Dermis microvascular lymphatic vessel endothelial cell (primary cell): ENCODE measurements at places on chromosomes 1 and 21.

DNA sequence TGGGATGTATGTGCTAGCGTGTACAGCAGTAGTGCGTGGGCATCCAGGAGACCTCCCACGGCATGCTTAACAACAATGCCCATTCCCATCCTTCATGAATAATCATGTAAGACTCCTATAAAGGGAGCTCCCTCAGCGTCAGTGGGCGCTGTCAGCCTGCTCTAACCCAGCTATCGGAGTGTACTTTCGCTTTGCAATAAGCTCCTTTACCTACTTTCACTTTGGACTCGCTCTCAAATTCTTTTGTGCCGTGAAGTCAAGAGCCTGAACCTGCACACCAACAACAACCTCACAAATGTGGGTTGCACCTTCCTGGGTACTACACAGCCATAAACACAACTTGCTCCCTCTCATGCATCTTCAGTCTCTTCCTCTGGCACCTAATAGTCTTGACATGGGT lies 114.8 kb upstream of the PAXBP1 start:
- no peak for DNase-seq

DNA sequence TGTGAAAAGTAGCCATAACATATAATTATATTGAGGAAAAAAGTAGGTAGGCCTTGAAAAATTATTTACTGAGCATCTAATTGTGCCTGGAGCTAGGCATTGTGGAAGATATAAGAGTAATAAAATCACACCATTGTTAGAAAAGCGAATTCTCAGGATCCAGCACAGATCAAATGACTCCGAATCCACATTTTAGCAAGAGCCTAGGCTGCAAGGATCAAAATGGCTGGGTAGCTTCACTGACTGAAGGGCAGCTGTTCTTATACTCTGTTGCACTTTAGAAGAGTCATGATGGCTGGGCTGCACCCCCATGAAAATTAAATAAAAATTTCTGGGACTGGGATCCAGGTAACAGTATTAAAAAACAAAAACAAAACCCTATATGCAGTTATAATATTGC lies 67.6 kb upstream of the HMCN1 start:
- no peak for DNase-seq

GRCh38 chr1:185342672-185343259 lies 25.7 kb upstream of the IVNS1ABP start:
- DNase-seq: no peak

DNA sequence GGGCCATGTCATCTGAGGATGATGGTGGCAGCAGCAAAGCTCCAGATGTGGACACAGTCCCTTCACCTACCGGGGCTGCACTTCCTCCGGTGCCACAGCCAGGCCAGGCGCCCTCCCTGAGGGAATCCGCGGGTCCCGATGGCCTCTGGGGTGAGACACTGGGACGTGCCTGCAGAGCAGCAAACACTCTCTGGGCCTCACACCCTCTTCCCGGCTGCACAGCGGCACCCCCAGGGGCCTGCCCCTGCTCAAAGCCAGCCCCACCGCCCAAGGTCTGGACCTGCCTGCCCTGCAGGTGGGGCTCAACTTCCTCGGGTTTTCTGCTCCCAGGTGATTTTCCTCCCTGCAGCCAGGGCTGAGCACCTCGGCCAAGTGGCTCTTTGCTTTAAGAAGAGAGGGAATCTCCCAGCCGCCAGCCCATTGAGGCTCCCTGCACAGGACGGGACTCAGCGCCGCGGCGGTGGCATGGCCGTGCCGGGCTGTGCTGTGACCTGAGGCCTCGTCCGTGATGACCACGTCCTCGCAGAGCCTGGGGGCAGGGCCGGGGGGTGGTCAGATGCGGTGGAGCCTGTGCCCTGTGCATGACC lies 21.3 kb upstream of the COL18A1 start:
- no peak for DNase-seq

GRCh38 chr1:210696709-210697108 lies 368.0 kb downstream of the HHAT start:
- no peak for DNase-seq

DNA sequence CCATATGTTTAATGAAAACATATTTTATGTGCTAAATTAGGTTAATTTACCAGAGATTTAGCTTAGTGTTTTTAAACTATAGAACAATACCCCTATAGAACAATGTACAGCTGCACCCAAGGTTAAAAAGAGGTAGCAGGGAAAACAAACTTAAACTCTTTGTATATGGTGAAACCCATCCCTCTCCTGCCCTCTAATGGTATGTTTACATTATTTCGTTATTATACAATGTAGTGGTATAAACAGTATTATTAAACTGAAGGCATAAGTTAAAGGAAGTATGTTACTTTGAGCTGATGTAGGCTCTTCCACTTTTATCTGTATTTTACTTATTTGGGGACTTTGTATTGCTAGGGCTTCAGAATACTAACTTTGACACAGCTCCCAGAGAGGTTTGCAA lies 16.7 kb upstream of the ZYG11A start:
- no peak for DNase-seq

DNA sequence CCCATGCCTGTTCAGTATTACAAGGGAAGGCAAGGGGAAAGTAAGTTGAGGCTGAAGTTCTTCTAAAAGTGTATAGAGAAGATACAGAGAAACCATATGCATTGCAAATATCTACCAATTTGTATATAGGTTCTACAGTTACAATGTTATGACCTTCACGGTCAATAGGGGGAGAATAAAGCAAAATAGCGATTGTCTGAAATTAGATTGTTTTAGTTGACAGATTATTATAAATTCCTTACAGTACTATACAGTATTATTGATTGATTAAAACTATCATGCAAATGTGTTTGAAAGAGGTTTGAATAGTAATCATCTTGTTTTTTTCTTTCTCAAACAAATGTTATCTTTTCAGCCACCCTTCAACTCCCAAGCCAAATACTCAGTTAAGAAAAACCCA lies 13.7 kb upstream of the BRINP3 start:
- DNase-seq: no peak

- DNase-seq: no peak
Observed at GRCh38 chr1:36327421-36328087, 4.1 kb upstream of the EVA1B start.

GRCh38 chr1:100543640-100544039 lies 5.7 kb downstream of the GPR88 start:
- DNase-seq: peak; percentile 17

DNA sequence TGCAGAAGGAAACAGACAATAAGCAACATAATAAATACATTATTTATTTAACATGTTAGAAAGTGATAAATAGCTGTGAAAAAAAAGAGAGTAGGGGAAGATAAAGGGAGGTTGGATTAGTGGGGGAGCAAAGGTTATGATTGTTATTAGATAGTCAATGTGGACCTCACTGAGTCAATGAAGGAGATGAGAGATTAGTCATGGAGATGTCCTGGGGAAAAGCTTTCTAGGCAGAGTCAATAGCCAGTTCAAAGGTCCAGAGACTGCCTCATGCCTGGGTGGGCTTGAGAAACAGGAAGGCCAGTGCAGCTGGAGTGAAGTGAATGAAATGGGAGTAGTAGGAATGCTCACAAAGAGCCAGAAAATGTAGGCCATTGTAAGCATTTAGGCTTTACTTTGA lies 187.1 kb upstream of the CACYBP start:
- DNase-seq: peak; percentile 16

DNA sequence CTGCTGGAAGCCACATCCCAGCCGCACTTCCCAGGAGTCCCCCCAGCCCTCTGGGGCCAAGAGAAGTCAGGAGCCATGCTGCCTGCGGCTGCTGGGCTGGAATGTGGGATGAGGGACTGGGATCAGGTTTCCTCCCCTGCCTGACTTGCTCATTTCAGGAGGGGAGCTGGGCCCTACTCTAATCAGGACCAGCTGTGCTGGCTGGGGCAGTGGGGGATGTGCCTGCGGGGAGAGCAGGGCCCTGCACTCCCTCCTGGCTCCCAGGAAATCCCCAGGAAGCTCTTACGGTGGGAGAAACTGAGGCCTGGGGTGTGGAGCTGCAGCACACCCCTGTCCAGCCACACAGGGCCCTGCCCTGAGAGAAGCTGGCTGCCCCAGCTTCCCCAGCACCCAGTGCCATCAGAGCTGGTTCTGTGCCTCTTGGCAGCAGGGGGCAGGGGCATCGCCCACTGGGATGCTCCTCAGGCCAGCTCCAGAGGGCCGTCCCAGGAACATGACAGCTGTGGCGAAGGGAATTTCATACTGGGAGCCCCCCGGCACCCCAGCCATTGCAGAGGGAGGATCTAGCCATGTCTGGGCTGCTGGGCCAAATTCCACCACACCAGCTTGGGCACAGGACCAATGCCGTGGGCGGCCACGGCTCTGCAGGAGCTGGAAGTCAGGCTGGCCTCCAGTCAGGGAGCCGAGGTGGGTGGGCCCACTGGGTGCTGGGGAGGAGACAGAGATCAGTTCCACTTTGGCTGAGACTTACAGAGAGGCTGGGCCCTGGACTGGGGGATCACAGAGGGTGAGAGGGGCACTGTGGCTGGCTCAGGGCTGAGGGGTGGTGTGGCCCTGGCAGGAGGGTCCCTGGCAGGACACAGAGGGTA lies 21.3 kb upstream of the PRSS38 start:
- DNase-seq: no peak

- DNase-seq: no peak
Observed at GRCh38 chr1:30637183-30637980, 86.0 kb downstream of the MATN1 start.

DNA sequence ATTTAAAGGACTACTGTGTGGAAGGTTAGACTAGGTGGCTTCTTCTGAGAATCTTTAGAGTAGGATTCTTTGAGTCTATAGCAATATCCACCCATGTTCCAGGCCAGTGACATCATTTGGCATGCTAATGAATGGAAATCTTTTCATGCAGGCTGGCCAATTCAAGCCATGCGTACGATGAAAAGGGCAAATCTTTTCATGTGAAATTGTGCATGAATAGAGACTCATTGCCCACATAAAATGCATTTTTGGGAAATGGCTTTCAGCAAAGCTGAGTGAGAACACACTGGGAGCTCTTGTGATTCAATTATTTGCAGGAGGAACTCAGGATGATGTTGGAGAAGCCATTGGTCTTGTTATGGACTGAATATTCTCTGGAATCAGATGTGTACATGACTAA lies 324.9 kb upstream of the DAB1 start:
- DNase-seq: no peak

DNA sequence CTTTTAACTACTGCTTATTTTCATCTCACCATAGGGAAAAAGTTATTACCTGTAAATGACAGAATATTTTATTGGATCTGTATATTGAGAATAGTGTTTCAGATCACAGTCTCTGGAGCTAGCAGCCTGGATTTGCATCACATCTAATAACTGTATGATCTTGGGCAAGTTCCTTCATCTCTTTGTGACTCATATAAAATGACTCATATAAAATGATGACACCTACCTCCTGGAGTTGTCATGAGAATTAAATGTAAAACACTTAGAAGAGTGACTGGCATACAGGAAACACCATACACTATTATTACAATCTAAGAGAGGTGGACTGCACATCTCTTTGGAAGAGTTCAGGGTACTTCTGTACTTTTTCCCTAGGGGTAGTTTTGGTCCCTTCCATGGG lies 421.3 kb downstream of the NEGR1 start:
- DNase-seq: no peak

- DNase-seq: no peak
Observed at GRCh38 chr1:45238846-45239245, 32.4 kb upstream of the ZSWIM5 start.

DNA sequence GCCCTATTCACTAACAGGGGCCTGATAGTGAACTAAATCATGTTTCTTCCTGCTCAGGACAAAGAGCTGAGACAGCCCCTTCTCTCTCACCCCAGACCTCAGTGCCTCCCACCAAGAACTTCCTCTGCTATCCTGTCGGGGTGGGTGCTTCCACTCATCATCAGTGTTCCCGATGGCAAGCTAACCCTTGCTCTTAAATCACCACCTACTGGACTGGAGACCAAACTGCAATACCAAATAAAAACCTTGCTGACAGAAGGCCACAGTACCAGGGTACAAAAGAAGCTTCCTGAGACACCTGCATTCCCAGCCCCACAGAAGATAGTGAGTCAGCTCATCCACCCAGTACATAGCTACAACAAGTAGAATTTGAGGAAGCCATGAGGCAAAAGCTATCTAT lies 799.5 kb downstream of the LTN1 start:
- DNase-seq: no peak

DNA sequence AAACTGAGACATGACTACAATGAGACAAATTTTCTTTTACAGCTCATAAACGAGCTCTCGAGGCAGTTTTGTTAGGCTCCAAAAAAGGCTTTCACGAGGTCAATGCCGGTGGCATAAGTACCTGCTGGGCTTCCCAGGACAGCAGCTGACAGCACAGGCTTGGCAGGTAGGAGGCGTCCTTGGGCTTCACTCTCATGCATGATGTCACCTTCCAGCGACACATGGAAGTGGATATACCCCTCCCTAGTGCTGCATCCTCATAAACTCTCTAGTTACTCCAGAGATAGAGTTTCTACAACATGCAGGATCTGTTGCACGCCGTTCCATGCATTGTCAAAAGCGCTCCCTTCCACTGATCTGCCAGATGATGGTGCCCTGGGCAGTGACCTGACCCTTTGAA lies 112.5 kb upstream of the PAXBP1 start:
- DNase-seq: no peak

DNA sequence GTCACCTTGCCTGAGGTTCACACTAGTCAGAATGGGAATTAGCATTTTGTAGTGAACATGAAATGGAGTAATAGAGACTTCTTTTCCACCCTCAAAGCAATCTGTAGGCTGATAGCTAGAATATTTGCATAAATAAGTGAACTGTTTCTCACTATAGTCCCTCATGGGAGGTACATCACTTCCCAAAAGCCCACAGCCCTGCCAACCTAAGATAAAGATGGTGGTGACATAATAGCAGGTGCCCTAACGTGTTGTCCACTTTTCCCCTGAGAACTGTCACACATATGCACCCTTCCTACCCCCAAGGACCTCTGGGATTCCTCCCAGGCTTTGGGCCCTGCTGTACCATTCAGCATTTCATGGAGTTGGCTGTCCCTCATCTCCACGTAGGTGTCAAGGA lies 4.4 kb downstream of the TMEM35B start:
- no peak for DNase-seq

DNA sequence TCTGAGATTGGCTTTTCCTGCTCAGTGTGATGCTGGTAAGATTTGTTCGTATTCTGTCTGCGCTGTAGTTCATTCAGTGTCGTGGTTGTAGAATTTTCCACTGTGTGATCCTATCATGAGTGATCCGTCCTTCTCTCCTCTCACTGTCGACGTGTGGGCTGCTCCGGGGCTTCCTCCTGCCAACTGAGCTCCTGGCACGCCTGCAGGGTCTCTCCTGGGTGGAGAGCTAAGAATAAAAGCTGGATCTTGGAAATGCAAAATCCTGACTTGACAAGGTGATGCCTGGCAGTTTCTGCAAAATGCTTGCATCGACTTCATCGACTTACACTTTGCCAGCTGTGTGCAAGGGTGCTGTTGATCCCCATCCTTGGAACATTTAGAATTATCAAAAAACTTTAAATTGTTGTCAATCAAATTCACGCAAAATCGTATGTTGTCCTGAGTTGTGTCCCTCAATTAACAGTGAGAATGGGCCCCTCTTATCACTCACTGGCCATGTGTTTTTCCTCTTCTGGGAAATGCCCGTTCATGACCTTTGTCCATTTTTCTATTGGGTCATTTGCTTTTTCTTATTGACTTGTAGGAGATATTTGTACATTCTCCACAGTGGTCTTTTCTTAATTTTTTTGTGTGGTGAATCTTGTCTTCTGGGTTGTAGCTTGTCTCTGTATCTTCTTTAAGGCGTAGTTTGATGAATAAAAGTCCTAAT lies 125.5 kb downstream of the CRYAA start:
- no peak for DNase-seq
